ENCODE measurements at places on chromosomes 2 and 18.

DNA sequence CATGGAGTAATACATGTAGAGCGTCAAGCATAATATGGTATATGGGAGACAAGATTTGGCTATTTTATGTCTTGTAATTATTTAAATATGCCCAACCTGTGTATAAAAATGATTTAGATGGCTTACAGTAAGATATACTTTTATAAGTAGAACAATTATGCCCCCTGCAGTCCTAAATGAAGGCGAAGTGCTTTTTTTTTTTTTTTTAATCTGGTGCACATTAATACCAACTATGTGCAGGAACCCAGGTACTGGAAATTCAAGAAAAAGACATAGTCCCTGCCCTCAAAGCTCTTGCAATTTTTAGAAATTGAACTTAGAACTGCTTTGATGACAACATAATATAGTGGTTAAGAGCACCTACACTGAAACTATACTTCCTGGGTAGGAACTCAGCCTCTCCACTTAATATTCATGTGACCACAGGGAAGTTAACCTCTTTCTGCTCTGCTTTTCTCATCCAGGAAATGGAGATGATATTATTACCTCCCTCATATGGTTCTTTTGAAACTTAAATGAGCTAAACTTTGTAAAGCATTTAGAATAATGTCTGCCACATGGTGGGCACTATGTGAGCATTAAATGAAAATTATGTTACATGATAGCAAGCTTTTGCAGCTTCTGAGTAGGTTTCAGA, 38.1 kb downstream of the AFTPH start:
- no peak for DNase-seq

GRCh38 chr2:207835805-207836204, 66.1 kb upstream of the FZD5 start:
- DNase-seq: no peak

GRCh38 chr2:67457699-67458098, 60.6 kb downstream of the ETAA1 start:
- DNase-seq: no peak

DNA sequence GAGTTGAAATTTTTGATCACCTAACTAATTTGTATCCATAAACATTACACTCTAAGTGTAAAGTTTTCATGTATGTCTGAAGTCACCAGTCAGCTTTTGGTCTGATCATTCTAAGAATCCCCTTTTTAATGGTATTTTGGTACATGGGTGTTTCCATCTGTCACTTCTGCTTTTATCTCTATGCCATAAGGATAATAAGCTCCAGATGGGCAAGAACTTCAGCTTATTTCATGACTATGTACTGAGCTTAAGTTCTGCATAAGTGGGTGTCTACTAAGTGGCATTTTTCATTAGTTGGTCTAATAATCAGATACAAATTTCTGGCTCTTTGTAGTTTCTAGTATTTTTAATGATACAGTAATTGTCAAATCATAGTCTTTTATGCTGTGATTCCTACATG, 20.4 kb downstream of the UBXN4 start:
- DNase-seq: no peak

GRCh38 chr2:121690095-121690494, 40.8 kb upstream of the CLASP1 start:
- no peak for DNase-seq

- DNase-seq: no peak
These were observed 48.4 kb downstream of the ZEB2 start for GRCh38 chr2:144471305-144472045.
